ENCODE measurements at places on chromosomes 12 and 14. TPM values are rescaled to one million over a fixed set of nuclear protein-coding genes. Genes with fewer than 3 reads are reported as not detected.

MMP14 gene
- total RNA-seq, result 172 TPM

AQP5 gene
- 0.34 TPM for total RNA-seq

WIF1 gene
- total RNA-seq, result 0.29 TPM

GPR84 gene
- 0.34 TPM for total RNA-seq

RAPGEF3 gene
- 83.4 TPM for total RNA-seq

DNA sequence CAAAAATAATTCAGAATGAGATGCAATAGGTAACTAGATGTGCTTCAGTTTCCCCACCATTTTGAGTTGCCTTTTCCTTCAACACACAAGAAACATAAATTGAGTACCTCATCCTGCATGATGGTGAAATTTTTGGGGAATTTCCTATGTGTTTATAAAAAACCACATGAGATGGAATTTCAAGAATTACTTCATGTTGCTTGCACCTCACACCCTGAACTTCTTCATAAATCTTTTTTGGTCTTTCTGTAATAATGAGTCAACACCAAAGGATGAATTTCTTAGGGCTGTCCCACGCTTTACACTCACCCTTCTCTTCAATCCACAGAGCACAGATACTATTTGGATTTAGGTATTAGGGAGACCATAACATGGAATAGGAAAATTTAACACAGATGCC lies 22.6 kb upstream of the LUM start:
- DNase-seq, result no peak

GRCh38 chr12:75702477-75703093 lies 191.2 kb upstream of the KRR1 start:
- DNase-seq, result no peak

GRCh38 chr12:70106347-70106746 lies 136.9 kb upstream of the CNOT2 start:
- no peak for DNase-seq

DNA sequence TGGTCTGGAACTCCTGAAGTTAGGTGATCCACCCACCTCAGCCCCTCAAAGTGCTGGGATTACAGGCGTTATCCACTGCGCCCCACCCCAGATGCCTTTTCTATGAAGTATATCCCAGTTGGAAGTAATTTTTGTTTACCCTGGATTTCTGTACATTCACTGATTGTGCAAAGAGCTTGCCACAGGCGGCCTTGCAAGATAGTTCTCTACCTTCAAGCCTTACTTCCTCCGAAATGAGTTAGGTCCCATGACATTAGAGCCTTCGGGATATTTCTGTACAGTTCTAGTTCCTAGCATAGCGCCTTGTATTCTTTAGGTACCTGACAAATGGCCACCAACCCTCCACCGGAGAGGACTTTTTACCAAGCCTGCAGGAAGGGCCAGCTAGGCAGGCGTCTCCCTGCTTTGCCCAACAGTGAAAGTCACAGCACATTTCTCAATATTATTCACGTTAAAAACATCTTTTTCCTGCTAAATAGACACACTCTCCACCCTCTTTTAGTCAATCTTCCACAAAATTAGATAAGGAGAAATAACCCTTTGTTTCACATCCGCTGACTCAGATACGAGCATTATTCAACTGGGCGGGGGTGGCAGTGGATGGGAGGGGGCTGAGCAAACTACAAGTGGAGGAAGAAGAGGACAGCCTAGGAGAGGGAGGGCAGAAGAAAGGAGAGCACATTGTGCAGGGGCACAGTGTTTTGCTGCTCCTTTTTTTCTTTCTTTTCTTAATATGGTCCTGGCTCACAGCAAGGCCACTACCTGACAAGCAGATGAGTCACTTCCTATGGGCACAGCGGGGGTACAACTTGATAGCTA lies 40.0 kb upstream of the CAPRIN2 start:
- no peak for DNase-seq

- no peak for DNase-seq
Observed at GRCh38 chr14:99568567-99569560, 35.1 kb downstream of the CCDC85C start.

DNA sequence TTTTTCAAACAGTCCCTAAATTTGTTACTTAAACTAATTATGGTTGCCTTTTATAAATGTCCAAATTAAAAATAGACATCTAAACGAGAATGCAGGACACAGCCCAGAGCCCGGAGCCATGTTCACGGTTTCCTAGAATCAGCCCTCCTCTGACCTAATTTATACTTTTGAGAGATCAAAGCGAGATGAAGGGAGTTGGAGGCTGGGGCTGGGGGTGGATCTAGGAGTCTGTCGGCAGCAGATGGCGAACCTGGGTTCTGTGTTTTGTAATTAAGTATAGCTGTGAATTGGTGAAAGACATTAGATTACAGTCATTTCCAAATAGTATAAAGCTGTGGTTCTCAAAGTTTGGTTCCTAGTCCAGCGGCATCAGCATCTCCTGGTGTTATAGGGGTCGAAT lies 210.1 kb downstream of the SLC41A2 start:
- DNase-seq, result no peak

GRCh38 chr12:64083285-64084210 lies 138.5 kb downstream of the KICS2 start:
- peak; percentile 86 for DNase-seq
